Activated naive CD4-positive, alpha-beta T cell treated with anti-CD3 and anti-CD28 coated beads, Interleukin-2, amount 50 U/mL, for 72 hours (primary cell): ENCODE measurements at places on chromosomes 2 and 18. TPM values are rescaled to one million over a fixed set of nuclear protein-coding genes. Genes with fewer than 3 reads are reported as not detected.

PLB1 gene
- total RNA-seq: 0.39 TPM

- DNase-seq: no peak
These were observed 68.8 kb upstream of the CDC42EP3 start for GRCh38 chr2:37740164-37740739.

DNA sequence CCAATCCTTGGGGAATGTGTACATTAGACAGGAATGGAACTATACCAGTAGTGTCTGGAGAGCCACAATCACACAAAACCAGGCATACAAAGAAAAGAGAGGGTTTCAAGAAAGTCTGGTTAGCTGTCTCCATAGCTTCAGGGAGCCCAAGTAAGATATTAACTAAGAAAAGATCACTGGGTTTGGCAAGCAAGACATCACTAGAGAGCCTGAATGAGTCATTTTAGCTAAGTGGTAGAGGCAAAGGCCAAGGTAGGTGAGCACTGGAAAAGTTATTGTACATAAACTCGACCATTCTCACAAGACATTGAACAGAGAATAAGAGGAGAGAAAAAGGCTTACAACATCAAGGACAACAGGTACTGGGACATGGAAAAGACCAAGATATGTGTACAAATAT lies 143.8 kb upstream of the ARL4C start:
- no peak for DNase-seq

- DNase-seq: no peak
These were observed 1.1 kb upstream of the MAT2A start for GRCh38 chr2:85537600-85538506.

DNA sequence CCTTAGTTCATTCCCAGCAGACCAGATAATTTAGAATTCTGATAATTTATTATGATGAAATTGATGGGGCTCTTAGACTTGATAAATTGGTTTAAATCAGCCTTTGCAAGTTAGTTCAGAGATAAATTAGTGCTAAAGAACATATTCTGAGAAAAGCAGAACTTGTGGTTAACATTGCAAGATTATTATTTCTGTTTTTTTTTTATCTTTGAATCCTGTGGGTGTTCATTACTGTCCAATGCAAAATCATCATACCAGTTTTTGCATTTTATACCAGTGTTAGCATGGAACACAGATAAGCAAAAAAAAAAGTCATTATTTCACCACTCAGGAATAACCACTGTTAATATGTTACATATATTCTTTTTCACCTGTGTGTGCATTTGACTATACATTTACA lies 9.1 kb downstream of the SEPTIN2 start:
- DNase-seq: no peak

DNA sequence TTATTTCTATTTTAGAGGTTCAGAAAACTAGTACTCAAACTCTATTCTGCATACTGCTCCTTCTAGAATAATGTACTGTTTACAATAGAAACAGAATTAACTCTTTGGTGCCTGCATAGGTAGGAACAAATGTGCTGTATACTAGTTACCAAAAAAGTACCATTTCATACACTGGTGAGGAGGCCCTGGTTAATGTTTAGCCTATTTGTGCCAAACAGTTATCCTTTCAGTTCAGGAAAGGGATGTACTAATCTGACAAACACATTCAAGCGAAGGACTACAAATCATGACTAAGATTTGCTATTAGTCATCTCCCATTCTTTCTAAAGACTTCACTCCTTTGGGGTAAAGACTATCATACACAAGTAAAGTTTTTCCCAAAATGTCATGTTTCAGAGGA lies 47.4 kb downstream of the EXOC6B start:
- DNase-seq: no peak
